NCI-H774 (cell line): ENCODE measurements at places on chromosomes 2 and 18.

DNA sequence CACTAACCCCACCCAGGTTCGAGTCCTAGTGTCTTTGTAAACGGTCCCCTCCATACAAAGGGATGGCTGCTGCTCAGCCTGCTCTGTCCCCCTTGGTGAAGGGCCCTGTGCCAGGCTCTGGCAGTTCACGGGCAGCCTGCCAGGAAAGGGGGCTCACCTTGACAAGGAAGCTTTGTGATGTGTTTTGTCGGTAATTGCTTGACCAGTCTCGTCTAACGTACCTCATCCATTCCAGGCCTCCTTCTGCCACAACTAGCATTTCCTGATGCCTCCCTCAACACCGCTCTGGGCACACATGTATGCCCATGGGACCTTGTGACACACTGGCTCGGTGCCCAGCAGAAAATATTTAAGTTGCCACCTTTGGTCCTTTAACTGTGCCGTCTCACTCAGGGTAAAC, 171.9 kb downstream of the KLHL29 start:
- DNase-seq, result peak; percentile 25

- DNase-seq, result no peak
These were observed 332.8 kb upstream of the RAB12 start for GRCh38 chr18:8276406-8276805.

DNA sequence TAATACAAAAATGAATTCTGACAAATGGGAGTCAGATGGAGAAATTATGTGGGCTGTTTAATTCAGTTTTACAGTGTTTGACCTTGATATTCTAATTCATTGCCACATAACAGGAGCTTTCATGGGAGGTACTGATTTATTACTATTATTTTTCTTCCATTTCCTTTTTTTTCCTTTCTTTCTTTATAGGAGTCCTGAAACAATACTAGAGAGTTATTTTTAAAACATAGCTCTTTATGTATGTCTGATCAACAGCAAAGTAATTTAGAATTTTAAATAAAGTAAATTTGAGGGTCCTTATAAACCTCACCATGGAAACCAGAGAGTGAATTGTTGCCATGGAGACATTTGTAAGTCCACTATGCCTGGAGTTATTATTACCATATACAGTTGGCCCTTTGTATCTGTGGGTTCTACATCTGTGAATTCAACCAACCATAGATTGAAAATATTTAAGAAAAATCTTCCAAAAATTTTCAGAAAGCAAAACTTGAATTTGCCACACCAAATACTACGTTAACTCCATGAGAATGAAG, 40.9 kb upstream of the PPP4R1 start:
- DNase-seq, result no peak

DNA sequence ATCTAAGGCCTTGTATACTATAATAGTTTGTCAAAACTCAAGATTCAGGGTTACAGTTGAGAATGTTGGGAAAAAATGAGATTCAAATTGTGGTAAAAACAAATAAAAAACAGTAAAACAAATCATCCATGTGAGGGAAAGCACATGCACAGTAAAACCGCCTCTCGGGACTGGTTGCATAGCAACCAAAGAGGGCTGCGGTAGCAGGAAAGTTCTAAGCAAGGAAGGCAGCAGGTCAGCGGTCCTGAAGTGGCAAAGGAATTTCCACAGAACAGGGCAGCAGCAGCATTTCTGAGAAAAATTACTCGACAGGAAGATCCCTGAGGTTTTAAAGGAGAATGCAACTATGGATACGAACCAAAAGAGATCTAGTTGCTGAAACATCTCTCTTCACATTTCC, 93.7 kb downstream of the DYNAP start:
- DNase-seq, result no peak

GRCh38 chr2:16640867-16641266, 24.8 kb downstream of the CYRIA start:
- DNase-seq, result no peak

- no peak for DNase-seq
These were observed 318.0 kb downstream of the FIGN start for GRCh38 chr2:163417596-163418337.

DNA sequence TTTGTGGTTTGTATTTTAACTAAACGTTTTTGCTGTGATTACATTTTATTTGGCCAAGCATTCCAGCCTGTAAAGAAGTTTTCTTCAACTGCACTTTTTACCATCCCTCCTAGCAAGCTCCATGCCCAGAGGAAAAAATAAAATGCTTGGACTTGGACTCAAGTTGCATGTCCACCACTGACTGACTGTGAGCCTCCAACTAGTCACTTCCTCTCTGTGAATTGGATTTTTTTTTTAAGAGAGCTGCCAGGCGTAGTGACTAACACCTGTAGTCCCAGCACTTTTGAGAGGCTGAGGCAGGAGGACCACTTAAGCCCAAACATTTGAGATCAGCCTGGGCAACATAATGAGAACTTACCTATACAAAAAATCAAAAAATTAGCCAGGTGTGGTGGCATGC, 1185.2 kb upstream of the PIK3C3 start:
- no peak for DNase-seq

GRCh38 chr2:95359501-95359930, 43.0 kb upstream of the FAHD2A start:
- DNase-seq, result no peak

- peak; percentile 28 for DNase-seq
These were observed 110.1 kb downstream of the ZNF385B start for GRCh38 chr2:179751163-179751809.

DNA sequence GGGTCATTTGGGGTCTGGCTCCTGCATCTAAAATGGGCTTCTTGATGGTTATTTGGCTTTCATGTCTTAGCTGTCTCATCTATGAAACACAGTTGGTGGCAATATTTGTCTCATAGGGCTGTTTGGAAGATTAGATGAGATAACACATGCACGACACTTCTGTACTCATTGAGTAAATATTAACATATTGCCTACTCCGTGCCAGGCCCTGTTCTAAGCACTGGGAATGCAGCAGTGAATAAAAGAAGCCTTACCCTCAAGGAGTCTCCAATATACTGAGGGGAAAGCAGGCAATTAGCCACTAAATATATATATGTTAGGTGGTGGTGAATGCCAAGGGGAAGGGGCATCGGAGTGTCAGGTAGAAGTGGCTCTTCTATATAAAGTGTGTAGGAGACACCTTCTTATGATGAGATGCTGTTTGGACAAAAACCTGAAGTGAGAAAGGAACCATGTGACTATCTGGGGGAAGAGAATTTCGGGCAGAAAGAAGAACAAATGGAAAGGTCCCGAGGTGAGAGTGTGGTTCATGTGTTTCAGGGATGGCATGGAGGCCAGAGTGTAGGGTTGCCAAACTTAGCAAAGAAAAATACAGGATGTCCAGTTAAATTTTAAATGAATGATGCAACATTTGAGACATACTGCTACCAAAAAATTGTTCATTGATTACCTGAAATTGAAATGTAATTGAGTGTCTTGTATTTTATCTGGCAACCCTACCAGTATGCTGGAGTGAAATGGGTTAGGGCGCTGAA, 11.8 kb downstream of the SLC3A1 start:
- DNase-seq, result no peak
